ENCODE measurements at places on chromosomes 7 and 10.

GRCh38 chr7:156465186-156465585, 175.4 kb upstream of the RNF32 start:
- DNase-seq = no peak

DNA sequence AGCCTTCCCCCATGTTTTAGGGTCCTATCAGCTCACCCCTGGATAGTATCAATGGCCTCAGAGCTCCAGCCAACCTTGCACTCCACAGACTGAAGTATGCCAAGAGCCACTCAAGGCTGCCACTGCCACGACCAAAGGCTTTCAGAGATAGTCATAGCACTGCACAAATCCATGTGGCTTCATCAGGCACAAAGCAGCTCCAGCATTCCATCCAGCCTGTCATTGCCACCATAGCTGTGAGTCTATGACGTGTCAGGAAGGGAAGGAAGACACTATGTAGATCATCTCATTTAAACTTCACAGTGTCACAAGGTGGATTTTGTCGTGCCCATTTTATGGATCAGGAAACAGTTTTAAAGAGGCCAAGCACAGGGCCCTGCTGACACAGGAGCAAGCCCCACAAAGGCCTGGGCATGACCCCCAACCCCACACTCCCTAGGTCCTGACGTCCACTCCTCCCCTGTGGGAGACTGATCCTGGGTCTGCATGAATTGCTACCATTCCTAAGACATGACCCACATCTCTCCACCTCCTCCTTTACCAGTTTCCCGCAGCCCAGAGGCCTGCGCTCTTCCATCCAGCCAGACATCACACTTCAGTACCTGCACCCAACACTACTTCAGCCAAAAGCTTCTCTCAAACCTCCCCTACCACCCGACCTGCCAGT, 119.4 kb downstream of the DIP2C start:
- no peak for DNase-seq

GRCh38 chr10:127320176-127320575, 123.8 kb upstream of the INSYN2A start:
- DNase-seq = no peak

- DNase-seq = no peak
Observed at GRCh38 chr7:122161628-122162027, 17.6 kb upstream of the AASS start.

DNA sequence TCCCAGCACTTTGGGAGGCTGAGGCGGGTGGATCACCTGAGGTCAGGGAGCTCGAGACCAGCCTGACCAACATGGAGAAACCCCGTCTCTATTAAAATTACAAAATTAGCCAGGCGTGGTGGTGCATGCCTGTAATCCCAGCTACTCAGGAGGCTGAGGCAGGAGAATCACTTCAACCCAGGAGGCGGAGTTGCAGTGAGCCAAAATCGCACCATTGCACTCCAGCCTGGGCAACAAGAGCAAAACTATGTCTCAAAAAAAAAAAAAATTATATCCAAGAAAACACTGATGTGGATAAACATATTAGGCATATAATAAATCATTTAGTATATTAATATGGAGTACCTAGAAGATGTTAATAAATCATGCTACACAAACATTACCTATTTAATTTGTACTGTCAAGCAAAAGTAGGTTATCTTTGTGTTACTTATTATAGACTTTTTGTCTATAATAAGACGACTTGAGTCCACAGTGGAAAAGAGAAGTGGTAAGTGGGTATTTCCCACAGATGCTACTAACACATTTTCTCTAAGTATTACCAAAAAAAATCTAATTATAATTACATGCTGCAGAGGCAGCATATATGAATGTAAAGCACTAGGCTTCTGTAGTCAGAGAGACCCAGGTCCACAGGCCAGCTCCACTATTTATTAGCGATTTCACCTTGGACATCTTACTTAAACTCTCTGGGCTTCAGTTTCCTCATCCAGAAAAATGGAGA, 34.5 kb downstream of the DNMBP start:
- DNase-seq = no peak

- DNase-seq = no peak
Observed at GRCh38 chr10:121653608-121654007, 55.4 kb upstream of the FGFR2 start.

DNA sequence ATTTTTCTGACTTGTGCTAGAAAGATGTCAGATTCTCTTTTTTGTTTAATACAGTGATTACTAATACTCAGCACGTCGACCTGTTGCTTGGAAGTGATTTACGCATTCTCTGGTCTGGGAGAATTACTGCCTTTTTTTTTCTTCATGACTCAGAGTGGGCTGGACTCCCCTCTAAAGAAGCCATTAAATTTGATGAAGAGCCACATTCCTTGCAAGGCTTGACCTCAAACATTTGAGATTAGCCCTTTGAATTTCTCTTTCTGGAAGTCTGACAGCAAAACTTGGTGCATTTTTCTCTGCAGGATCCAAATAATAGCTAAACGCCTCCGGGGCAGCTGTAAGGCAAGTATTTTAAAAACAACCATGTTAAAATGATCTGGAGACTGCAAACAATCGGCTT, 171.6 kb downstream of the GALNT17 start:
- no peak for DNase-seq

GRCh38 chr10:130782467-130782866, 529.1 kb downstream of the TCERG1L start:
- no peak for DNase-seq

- no peak for DNase-seq
Observed at GRCh38 chr10:49613165-49613881, 514 bp upstream of the CHAT start.

DNA sequence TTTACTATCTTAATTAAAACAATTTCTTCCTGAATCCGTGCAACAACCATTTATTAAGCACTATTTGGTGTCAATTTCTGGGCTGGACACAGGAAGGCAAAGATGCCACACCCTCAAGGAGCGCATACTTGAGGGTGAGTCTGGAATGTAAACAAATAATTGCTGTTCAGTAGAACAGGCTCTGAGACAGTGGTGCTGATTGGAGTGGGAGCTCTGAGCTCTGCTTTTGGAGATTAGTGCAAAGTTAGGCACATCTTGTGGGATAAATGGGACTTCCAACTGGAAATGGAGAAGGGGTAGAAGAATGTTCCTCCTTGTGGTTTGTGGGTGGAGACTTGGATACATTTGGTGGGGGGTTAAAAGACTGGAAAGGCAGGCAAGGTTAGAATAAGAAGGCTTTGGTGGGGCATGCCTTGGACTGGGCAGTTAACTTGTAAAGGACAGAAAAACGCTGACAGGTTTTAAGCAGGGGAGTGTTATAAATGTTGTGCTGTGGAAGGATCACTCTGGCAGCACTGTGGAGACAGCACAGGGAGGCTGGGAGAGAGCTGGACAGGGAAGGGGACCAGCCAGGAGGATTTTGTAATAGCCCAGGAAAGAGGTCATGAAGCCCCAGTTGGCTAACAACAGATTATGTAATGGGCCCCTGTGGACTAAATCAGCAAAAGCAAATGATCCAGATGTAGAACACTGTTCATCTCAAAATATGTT, 80.7 kb downstream of the ZNF365 start:
- no peak for DNase-seq

- DNase-seq = no peak
Observed at GRCh38 chr7:17304926-17305325, 6.5 kb downstream of the AHR start.

GRCh38 chr7:46352004-46352954, 431.2 kb upstream of the IGFBP3 start:
- no peak for DNase-seq

- no peak for DNase-seq
Observed at GRCh38 chr7:73954181-73954580, 73.8 kb upstream of the ELN start.

- DNase-seq = no peak
Observed at GRCh38 chr7:105589356-105590077, 8.2 kb upstream of the EFCAB10 start.

DNA sequence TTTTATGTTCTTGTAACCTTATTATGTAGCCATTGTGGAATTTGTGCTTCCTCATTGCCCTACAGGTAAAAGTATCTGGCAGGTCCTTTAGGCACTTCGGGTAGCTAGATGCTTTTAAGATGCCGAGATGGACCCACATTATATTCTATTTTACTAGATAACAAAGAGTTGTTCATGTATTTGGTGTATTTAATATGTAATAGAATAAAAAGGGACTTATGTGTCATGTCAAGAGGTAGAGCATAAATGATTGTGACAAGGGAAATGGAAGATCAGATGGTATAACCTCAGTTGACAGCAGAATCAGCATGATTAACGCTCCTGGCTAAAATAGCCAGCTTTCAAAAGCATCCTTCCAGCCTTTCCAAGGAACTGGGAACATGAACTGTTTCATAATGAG, 50.6 kb downstream of the NPY start:
- no peak for DNase-seq

GRCh38 chr10:98033515-98033914, 3.1 kb upstream of the CRTAC1 start:
- no peak for DNase-seq

DNA sequence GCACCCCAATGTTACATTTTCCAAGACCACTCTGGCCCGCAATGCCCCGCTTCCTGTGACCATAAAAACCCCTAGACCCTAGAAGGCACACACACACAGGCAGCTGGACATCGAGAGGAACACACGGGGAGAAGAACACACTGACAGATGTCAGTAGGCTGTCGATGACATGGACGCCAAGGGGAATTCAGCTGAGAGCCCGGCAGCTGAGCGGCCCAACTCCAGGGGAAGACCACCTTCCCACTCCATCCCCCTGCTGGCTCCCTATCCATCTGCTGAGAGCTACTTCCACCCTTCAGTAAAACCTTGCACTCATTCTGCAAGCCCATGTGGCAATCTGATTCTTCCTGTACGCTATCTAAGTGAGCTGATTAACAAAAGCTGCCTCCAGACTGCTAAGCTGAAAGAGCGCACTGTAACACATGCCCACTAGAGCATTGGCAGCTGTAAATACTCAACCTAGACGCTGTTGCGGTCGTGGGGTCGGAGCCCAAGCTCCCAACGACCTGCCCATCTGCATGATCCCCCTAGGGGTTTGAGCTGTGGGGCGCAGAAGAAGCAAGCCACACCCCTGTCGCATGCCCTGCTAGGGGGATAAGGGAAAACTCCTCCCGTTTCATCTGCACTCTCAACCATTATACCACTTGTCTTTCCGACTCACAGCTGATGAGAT, 843.6 kb upstream of the POT1 start:
- no peak for DNase-seq

All from esophagus squamous epithelium (tissue), 5 donors.